A549 treated with GW870086 at 1 μM for 4 hours (cell line): ENCODE measurements at places on chromosomes 5 and 9. TPM values are rescaled to one million over a fixed set of nuclear protein-coding genes. Genes with fewer than 3 reads are reported as not detected.

Gene PTGDS
- 0.57 to 0.68 TPM (median 0.66 TPM) in 3 of 5 replicates, not detected in the others for total RNA-seq

Gene PCA3
- not detected in 5 replicates for total RNA-seq

Gene TRPM3
- not detected in 5 replicates for total RNA-seq

Gene MAMDC2
- total RNA-seq: 0.19 to 0.32 TPM (median 0.23 TPM) in 5 replicates

Gene FBLL1
- 0.10 to 0.19 TPM (median 0.11 TPM) in 3 of 5 replicates, not detected in the others for total RNA-seq

Gene HMHB1
- not detected in 5 replicates for total RNA-seq
